Activated naive CD4-positive, alpha-beta T cell (primary cell): ENCODE measurements at places on chromosomes 16 and 17.

DNA sequence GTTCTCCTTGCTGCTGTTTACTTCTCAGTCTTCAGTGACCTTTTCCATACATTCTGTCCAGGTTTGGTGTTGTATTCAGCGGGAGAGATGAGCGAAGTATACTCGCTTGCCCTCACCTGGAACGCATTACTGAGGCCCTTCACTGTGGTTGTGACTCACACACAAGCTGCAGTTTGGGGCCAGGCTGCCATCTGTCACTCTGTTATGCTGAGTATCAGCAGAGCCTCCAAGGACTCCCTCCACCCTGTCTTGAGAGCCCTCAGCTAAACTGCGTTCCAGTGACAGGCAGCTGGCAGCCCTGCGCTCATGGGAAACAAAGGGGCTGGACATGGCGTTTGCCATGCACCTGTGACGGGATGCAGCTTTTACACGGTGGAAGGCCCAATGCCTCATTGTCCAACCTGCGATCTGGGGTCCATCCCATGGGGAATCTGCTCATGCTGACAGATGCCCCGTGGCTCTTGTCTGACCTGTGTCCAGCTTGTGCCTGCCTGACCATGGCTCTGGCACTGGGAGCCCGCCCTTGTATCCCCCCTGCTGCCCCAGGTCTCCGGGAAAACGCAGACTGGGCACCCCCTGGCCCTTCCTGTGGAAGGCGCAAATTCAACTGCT is 6.5 kb upstream of the ZNF778 start:
- no peak for DNase-seq

DNA sequence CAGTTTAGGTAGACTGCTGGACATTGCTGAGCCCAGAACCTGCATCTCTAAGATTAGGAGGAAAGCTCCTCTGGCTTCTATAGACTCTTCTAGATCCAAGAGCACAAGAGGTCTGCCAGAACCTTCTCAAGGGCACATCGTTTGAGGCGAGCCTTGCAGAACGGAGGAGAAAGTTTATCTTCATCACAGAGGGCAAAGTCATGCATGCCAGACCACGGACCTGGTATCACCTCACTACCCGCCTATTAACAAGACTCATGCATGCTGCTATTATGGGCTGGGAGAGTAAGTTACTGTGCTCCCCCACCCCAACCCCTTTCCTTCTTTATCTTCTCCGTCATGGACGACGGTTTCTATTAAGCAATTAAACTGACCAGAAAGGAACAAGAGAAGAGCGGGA is 23.3 kb downstream of the MYH11 start:
- DNase-seq: no peak

- no peak for DNase-seq
Measured at GRCh38 chr17:69434164-69434579, 19.7 kb downstream of the MAP2K6 start.

DNA sequence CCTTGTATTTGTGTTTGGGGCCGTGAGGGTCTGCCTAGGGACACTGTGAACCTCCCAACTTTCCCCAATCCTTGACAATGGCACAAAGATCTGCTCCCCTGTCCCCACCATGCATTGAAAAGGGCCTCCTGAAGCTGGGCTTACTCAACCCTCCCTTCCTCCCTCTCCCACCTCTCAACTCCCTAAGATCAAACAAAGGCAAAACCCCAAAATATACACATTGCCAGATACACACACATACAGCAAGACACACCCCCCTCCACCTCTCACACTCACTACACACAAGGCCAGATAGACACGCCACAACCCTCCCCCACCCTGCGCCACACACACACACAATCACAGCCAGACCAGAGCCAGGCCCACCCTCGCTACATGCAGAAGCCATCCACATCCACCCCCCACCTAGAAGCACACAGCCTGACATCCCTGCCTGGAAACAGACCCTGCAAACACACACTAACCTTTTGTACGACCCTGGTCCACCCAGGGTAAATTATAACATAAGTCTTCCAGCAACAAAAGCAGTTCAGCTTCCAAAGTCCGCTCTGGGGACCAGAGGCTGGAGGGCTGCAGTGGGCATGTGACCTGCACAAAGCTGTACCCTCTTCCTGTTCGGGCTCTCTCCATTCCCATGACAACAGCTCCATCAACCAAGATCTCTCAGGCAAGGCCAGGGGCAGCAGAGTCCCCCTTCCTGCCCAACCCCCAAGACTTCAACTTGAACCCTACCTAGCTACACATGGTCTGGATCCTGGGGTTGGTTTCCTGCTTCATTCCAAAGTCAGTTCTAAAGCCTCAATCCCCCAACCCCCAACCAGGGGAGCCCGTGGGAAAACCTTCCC is 1.9 kb downstream of the PCGF2 start:
- DNase-seq: no peak

DNA sequence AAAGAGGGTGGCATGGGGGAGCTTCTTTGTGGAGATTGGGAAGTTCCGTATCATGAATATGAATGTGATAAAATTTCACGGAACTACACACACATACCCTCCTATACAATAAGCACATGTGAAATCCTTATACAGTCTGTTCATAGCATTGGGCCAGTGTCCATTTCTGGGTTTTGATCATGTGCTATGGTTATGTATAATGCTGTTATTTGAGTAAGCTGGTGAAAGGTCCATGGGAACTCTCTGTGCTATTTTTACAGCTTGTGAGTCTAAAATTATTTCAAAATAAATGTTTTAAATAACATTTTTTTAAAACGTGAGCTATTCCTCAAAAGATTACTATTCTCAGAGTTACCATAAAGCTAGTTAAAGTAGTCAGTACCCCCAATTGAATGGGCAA is 205.2 kb upstream of the CACNG5 start:
- DNase-seq: no peak

DNA sequence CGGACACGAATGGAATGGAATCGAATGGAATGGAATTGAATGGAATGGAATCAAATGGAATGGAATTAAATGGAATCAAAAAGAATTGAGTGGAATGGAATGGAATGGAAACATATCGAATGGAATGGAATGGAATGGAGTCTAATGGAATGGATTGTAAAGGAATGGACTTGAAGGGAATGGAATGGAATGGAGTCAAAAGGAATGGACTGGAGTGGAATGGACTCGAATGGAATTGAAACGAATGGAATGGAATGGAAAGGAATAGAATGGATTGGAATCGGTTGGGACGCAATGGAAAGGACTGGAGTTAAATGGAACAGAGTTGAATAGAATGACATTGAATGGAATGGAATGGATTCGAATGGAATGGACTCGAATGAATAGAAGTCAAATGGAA is 486.9 kb upstream of the WSB1 start:
- DNase-seq: no peak

DNA sequence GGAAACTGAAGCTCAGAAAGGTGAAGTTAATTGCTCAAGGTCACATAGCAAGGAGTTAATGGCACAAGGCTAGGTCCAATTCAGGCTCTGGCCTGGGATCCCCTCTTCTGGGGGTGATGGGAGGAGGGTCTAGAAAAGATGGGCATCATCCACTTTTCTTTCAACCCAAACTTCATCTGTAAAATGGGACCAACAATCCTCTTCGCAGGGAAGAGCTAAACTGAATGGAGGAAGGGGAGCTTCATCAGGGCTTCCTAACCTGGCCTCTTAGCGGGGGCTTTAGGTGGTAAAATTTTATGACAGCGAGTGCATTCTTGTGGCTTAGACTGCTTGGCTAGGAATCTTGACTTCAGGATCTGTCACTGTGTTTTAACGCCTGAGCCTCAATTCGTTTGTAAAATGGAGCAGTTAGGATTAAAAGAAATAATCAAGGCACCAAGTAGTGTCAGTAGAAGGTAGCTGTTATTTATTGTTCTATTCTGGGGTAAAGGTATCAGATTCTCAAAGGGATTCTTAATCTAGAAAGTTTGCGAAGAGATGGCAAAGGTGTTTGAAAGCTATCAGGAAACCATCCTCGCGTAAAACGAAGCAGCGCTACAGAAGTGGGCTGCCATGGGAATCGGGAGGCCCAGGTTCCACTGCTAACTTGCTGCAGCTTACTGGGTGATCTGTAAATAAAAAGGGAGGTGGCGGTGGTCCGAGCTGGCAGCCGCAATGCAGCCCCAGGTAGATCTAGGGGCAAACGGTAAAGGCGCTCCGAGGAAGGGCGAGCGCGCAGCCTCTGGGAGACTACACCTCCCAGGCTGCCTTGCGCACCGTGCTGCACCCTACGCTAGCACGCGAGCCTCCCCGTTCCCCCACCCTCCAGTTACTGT is 1.5 kb upstream of the SRCAP start:
- DNase-seq: no peak

GRCh38 chr17:64385187-64386083 is 5.2 kb downstream of the PECAM1 start:
- DNase-seq: no peak

DNA sequence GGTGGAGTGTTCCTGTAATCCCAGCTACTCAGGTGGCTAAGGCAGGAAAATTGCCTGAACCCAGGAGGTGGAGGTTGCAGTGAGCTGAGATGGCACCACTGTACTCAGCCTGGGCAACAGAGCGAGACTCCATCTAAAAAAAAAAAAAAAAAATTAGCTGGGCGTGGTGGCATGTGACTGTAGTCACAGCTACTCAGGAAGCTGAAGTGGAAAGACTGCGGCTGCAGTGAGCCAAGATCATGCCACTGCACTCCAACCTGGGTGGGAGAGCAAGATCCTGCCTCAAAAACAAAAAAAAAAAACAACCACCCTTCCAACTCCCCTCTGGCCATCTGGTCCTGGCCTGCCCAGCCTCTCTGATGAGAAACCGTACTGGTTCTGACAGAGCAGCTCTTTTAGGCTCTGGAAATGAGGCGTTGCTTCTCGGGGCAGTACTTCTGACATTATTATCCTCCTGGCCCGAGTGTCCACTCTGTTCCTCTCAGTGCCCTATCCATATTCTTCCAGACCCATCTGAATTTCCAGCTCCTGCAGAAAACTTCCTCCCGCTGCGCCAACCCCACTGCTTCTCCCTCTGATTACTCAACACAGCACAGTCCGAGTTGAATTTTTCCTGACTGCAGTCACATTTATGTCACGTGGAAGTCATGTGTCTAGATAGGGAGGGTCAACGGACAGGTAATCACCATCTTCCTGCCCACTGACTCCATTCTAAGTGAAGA is 13.3 kb downstream of the GGA2 start:
- DNase-seq: no peak

DNA sequence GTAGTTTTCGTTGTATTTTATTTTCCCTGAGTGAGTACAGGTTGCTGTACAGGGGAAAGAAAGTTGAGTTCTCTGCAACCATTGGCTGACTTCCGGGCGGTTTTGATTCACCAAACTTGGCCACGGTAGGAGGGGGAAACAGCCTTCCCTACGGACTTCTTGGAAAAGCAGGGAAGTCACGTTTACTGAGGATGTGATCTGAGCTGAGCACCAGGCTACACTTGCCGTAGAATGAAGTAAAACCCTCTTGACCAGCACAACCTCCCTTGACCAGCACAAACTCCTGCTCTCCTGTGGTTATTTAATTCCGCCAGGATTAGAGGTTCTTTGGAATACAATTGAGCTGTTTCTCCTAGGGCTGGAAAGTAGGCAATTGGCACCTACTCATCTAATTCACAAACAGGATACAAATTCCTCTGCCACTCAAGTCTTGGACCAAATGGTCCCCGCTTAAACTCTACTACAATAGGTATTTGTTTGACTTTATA is 242.0 kb upstream of the RBFOX1 start:
- no peak for DNase-seq

DNA sequence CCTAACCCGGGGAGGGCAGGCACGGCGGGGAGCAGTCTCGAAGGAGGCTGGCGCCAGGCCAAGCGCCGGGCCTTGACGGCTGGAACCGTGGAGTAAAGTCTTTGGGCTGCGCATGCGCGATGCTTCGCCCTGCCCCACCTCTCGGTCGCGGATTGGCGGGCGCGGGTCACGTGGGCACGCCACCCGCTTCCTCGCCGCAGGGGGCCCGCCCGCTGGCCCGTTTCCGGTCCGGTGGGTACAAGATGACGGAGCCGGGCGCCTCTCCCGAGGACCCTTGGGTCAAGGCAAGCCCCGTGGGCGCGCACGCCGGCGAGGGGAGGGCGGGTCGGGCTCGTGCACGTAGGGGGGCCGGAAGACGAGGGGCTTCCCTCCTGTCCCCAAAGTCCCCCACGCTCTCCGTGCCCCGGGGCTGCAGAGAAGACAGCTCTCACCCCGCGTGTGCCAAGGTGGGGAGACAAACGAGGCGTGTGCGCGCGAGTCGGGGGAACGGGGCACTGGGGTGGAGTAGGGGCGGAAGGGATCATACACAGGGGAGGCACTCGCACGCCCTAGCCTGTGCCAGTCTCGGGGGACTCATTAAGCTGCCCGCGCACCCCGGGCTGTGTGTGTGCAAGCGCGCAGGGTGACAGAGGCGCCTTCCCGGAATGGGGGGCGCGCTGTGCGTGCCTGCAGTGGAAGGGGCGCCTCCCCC is at the start of gene MLX:
Gene MLX (plus strand): TSS at position 218 of the 691 bp plus-strand sequence. CDS start 25 bp downstream, at position 243.
- DNase-seq: peak; percentile 81

DNA sequence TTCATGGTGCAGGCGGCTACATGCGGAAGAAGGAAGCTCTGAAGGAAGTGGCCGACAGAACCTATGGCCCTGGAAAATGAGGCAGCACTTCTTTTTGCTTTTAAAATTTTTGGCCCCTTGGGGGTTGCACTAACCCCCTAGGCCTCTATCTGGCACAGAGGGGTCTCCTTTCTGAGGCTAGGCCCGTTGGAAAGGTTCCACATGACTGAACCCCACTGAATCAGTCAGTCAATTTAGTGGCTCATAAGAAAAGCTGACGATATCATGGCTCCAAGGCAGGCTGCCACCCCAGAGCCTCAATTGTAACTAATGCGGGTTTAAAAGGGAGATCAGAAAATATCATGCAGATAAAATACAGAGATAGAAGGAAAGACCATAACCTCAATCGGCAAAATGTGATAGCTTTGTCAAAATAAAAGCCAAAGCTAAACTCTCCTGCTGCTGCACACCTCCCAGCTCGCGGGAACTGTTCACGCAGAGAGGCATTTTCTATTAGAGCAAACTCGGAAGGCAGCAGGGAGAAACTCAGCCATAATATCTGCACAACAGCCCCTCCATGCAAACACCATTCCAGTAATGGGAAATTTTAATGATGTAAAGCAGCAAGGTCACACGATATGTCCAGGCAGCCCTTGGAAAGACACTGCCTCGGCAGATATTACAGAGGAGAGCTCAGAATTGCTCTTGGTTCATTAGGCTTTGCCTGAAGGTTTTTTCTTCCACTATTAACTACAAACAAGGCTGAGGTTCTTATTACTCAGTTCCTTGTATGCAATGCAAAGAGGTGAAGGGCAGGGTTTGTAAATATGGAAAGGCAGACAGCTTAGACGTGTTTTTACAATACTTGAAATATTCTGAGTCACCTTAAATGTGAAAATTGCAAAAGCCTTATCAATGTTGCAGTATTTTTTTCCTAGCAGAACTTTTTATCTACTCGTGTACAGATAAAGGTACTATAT is 200.4 kb upstream of the PMFBP1 start:
- DNase-seq: no peak
